Temporal lobe (tissue), 4 donors: ENCODE measurements at places on chromosomes 6 and 20. TPM values are rescaled to one million over a fixed set of nuclear protein-coding genes. Genes with fewer than 3 reads are reported as not detected.

AVP gene
- total RNA-seq, result not detected

OLIG3 gene
- total RNA-seq, result not detected

FHL5 gene
- total RNA-seq, result 0.74 TPM

REM1 gene
- not detected for total RNA-seq

OR2B6 gene
- total RNA-seq, result not detected

ZNF311 gene
- total RNA-seq, result 6.1 TPM

TMEM244 gene
- 1.2 TPM for total RNA-seq

DTD1 gene
- total RNA-seq, result 71.1 TPM

LRP11 gene
- total RNA-seq, result 17.9 TPM

CEP57L1 gene
- total RNA-seq, result 52.9 TPM

TAF11 gene
- 25.1 TPM for total RNA-seq

LY86 gene
- 2.0 TPM for total RNA-seq

LCA5 gene
- 11.3 TPM for total RNA-seq

TXLNB gene
- total RNA-seq, result 0.25 TPM

POU3F2 gene
- 156 TPM for total RNA-seq

FAM210B gene
- 14.3 TPM for total RNA-seq

TFAP2D gene
- 0.49 TPM for total RNA-seq

SIRPD gene
- total RNA-seq, result not detected

BPIFB1 gene
- not detected for total RNA-seq

FITM2 gene
- total RNA-seq, result 8.4 TPM

VGLL2 gene
- total RNA-seq, result not detected

CENPQ gene
- 5.2 TPM for total RNA-seq

ZSCAN31 gene
- 9.6 TPM for total RNA-seq

FNDC11 gene
- 4.4 TPM for total RNA-seq

GRM4 gene
- 3.7 TPM for total RNA-seq

MLN gene
- total RNA-seq, result not detected

BMP7 gene
- 9.6 TPM for total RNA-seq

PTCRA gene
- not detected for total RNA-seq

HEY2 gene
- total RNA-seq, result 0.98 TPM

C6orf132 gene
- total RNA-seq, result under 0.01 TPM

DEFB132 gene
- not detected for total RNA-seq

MYO6 gene
- 20.9 TPM for total RNA-seq

GNMT gene
- 0.74 TPM for total RNA-seq

TNFRSF6B gene
- 0.49 TPM for total RNA-seq

COL9A1 gene
- total RNA-seq, result 4.7 TPM

DLK2 gene
- 4.4 TPM for total RNA-seq

VWA7 gene
- 0.98 TPM for total RNA-seq

PRICKLE4 gene
- total RNA-seq, result 0.49 TPM
